ENCODE measurements at places on chromosomes 6 and 20.

- H3K4me1 ChIP-seq, result peaks cover 22% of the 10 kb centered on the region
- H3K27me3 ChIP-seq, result peaks cover 8% of the 10 kb centered on the region
- DNase-seq, result peak; percentile 18
- H3K36me3 ChIP-seq, result no peaks in the 10 kb centered on the region
- peak overlapping the region; percentile 17 for H3K27ac ChIP-seq
These were observed 242.9 kb downstream of the CDC5L start for GRCh38 chr6:44630125-44631028.

DNA sequence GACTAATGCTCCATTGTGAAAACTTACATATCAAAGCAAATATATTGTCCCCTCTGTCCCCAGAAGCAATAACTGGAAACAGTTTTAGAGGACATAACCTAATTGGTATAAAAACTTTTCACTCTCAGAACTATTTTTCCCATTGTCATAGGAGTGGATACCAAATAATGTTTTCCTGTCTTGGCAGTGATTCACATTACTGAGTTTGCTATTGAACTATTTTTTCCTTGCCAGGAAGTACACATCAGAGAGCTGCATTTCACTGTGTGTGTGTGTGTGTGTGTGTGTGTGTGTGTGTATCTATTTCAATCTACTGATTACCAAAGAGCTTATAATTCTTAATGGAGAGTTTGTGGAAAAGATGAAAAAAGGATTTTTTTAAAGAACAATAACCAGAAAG is 45.4 kb downstream of the AKAP12 start:
- no peak overlapping the region for H3K4me3 ChIP-seq
- H3K27ac ChIP-seq, result no peak overlapping the region
- DNase-seq, result no peak
- H3K27me3 ChIP-seq, result peaks cover 63% of the 10 kb centered on the region
- H3K36me3 ChIP-seq, result no peaks in the 10 kb centered on the region
- H3K4me1 ChIP-seq, result peaks cover 7% of the 10 kb centered on the region

DNA sequence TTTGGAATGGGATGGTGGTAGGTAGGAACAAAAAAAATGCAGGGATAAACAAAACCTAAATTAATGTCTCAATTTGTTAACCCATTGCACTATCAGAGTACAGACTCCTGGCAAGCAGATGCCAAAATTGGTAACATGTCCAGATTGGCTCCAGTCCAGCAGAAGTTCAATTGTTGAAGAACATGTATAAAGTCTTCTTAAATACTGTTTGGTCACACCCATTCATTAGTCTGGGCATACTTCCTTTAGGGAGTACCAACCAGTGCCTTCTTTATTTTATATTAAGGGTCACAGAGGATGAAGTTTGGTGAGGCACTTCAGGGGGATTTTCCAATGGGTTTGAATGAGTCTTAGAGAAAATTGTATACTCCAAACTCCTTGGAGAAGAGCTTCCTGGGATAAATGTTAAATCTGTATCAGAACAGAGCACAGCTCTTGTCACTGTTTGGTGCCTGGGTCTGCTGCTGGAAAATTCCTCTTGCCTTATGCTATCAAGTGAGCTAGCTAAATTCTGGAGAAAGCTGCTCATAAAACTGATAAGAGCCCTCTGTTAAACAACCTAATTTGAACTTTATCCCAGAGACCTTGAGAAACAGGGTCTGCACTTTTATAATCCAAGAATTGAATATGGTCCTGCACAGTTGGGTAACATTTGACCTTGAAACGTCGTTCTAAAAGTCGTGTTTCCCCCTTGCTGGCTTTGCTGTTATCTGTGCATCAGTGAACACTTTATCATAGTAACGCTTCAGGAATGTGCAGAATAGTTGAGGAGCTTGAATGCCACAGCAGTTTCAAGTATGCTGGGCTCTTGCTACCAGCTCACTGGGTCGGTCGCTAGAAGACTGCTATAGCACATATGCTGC is 334.1 kb upstream of the CITED2 start:
- peak overlapping the region; percentile 31 for H3K27ac ChIP-seq
- DNase-seq, result no peak
- H3K4me3 ChIP-seq, result no peak overlapping the region
- no peaks in the 10 kb centered on the region for H3K36me3 ChIP-seq

GRCh38 chr6:8588176-8588575 is 152.8 kb upstream of the SLC35B3 start:
- DNase-seq, result no peak
- no peaks in the 10 kb centered on the region for H3K36me3 ChIP-seq
- H3K4me1 ChIP-seq, result no peaks in the 10 kb centered on the region
- H3K27me3 ChIP-seq, result no peaks in the 10 kb centered on the region
- H3K27ac ChIP-seq, result no peak overlapping the region

- H3K36me3 ChIP-seq, result peaks cover 2% of the 10 kb centered on the region
- peaks cover 3% of the 10 kb centered on the region for H3K4me1 ChIP-seq
- H3K4me3 ChIP-seq, result no peak overlapping the region
- DNase-seq, result no peak
These were observed 60.6 kb upstream of the RIPOR2 start for GRCh38 chr6:24996269-24996836.

DNA sequence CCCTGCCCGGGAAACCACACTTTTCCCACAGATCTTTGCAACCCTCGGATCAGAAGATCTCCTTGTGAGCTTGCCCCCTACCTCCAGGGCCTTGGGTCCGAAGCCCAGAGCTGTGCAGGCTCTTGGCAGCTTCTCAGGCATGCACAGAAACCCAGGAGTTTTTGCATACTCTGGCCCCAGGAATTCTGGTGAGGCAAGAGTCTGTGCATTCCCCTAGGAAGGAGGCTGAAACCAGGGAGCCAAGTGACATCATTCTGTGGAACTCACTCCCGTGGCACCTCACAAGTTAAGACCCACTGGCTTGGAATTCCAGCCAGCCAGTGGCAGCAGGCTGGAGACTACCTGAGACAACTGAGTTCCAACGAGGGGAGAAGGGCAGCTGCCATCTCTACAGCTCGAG is 100.1 kb downstream of the TNFRSF21 start:
- no peak overlapping the region for H3K4me3 ChIP-seq
- H3K4me1 ChIP-seq, result peaks cover 2% of the 10 kb centered on the region
- H3K27me3 ChIP-seq, result peaks cover 4% of the 10 kb centered on the region
- no peak overlapping the region for H3K27ac ChIP-seq
- peaks cover 2% of the 10 kb centered on the region for H3K36me3 ChIP-seq
- no peak for DNase-seq

DNA sequence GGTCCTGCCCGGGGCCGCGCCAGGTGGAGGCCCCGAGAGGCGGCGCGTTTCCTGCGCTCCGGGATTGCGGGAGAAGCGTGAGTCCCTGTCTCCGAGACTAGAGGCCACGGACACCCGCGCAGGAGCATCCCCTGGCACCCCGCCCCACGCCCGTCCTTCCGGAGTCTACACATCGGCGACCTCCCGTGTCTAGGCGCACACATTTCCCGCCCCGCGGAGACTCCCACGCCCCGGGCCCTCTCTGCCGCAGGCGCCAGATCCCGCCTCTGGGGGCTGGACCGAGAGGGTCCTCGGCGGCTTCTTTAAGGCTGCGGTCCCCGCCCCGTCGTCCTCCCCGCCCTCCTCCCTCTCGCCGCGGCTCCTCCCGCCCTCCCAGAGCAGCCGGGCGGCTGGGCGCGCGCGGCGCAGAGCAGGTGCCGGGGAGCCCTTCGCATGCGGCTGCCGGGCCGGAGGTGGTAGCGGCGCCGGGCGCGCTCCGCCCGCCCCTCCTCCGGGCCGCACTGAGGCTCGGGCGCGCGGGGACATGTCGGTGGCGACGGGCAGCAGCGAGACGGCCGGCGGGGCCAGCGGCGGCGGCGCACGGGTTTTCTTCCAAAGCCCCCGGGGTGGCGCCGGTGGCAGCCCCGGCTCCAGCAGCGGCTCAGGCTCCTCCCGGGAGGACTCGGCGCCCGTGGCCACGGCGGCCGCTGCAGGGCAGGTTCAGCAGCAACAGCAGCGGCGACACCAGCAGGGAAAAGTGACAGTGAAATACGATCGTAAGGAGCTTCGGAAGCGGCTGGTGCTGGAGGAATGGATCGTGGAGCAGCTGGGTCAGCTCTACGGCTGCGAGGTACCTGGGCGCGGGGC is at the start of gene PPP1R14C:
Gene PPP1R14C, plus strand, starts transcription at position 375 of the 846 bp plus-strand sequence. Its CDS starts 149 bp downstream, at position 524.
- peak within 1 kb of the TSS; percentile 67 for H3K4me3 ChIP-seq
- peak; percentile 29 for DNase-seq
- H3K36me3 ChIP-seq, result no peaks in the 10 kb centered on the region
- H3K27me3 ChIP-seq, result peaks cover 86% of the 10 kb centered on the region
- no peak within 1 kb of the TSS for H3K27ac ChIP-seq
- peaks cover 7% of the 10 kb centered on the region for H3K4me1 ChIP-seq

DNA sequence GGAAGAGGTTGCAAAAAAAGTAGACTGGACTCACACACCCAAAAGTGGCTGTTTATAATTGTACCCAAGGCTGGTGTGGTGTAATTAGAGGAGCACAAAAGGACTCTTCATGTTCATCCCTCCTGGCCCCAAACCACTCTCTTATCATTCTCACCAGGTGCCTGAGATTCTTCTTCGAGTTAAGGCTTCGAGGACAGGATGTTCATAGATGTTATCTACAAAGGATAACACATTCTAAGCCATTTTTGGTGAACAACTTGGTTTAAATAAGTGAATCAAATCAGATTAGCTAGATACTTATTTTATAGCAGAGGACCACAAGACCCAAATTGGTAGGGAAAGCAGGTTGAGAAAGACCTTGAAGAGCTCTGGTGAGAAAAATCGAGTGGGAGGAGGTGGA is 73.1 kb upstream of the SUPT3H start:
- H3K4me3 ChIP-seq, result no peak overlapping the region
- no peaks in the 10 kb centered on the region for H3K36me3 ChIP-seq
- DNase-seq, result no peak

- no peaks in the 10 kb centered on the region for H3K27me3 ChIP-seq
- DNase-seq, result no peak
- H3K27ac ChIP-seq, result no peak overlapping the region
- H3K36me3 ChIP-seq, result no peaks in the 10 kb centered on the region
- peaks cover 2% of the 10 kb centered on the region for H3K4me1 ChIP-seq
These were observed 228.7 kb downstream of the BCKDHB start for GRCh38 chr6:80335121-80335531.

- H3K4me1 ChIP-seq, result no peaks in the 10 kb centered on the region
- H3K27me3 ChIP-seq, result peaks cover 70% of the 10 kb centered on the region
- no peaks in the 10 kb centered on the region for H3K36me3 ChIP-seq
- DNase-seq, result no peak
- peak overlapping the region; percentile 0 for H3K27ac ChIP-seq
These were observed 258.1 kb downstream of the LRFN2 start for GRCh38 chr6:40328986-40329545.

- no peaks in the 10 kb centered on the region for H3K4me1 ChIP-seq
- DNase-seq, result no peak
- H3K4me3 ChIP-seq, result no peak overlapping the region
- no peaks in the 10 kb centered on the region for H3K36me3 ChIP-seq
- peaks cover 9% of the 10 kb centered on the region for H3K27me3 ChIP-seq
These were observed 338.2 kb upstream of the PRDM1 start for GRCh38 chr6:105747823-105748405.

DNA sequence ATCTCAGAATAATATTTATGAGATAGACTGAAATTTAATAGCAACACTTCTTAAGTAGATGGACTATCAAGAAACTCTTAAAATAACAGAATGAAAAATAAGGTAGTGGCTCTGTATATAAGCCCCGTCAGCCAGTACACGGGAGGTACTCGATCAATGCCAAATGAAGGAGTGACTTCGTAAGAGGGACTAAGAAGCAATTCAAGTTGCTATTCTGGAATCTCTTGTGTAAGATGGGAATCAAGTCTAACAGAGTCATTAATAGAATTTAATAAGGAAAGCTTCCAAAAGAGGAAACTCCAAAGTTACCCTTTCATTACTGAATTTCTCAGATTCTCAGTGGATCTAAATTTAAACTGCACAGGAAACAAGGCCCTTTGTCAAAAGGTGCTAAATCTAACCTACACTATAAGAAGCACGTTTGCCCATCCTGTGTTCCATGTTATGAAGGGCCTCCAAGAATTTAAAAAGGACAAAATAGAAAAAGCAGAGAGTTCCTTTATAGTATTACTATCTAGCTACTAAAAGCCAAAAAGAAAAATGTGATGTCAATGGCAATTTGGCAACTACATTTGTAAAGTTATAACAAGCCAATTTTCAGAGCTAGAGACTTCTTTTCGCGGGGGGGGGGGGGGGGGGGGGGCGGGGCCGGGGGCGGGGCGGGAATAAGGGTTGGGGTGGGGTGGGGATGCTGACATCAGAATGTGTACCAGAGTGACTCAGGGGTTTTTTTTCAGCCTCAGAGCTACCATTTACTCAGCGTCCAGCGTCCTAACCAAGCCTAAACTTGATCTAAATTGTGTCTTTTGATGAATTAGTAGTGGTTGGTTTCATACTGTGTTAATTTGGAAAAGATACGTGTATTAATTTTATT is 200.6 kb downstream of the GMPR start:
- no peak overlapping the region for H3K27ac ChIP-seq
- H3K36me3 ChIP-seq, result peaks cover 4% of the 10 kb centered on the region
- DNase-seq, result no peak
- no peak overlapping the region for H3K4me3 ChIP-seq
- H3K4me1 ChIP-seq, result no peaks in the 10 kb centered on the region

GRCh38 chr6:2748183-2748582 is 2.5 kb downstream of the MYLK4 start:
- no peaks in the 10 kb centered on the region for H3K36me3 ChIP-seq
- H3K27ac ChIP-seq, result no peak overlapping the region
- H3K4me1 ChIP-seq, result peaks cover 10% of the 10 kb centered on the region
- peaks cover 17% of the 10 kb centered on the region for H3K27me3 ChIP-seq
- H3K4me3 ChIP-seq, result no peak overlapping the region
- DNase-seq, result no peak

- no peak overlapping the region for H3K27ac ChIP-seq
- peaks cover 9% of the 10 kb centered on the region for H3K4me1 ChIP-seq
- H3K4me3 ChIP-seq, result no peak overlapping the region
- no peaks in the 10 kb centered on the region for H3K27me3 ChIP-seq
- no peaks in the 10 kb centered on the region for H3K36me3 ChIP-seq
These were observed 60.9 kb downstream of the PLCB4 start for GRCh38 chr20:9129756-9130155.

GRCh38 chr6:1322156-1322555 is 10.3 kb downstream of the FOXQ1 start:
- DNase-seq, result no peak
- no peak overlapping the region for H3K4me3 ChIP-seq
- no peak overlapping the region for H3K27ac ChIP-seq
- H3K36me3 ChIP-seq, result peaks cover 3% of the 10 kb centered on the region
- peaks cover 15% of the 10 kb centered on the region for H3K4me1 ChIP-seq

DNA sequence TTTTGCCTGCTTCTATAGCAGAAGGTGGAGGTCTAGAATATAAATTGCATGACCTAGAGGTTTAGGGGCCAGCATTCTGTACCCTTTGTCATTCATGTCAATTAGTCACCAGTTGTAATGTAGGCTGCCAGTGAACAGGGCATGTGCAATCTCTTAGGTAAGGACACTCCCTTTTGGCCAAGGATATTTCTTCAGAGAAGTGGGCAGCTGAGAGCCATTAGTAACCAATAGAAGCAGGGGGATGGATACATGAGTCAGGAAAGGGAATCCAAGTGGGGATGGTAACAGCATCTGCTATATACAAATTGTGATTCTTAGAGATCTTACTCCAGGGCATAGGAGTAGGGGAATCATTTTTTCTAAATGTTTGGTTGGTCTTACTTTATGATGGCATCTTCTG is 494.2 kb upstream of the JAG1 start:
- no peaks in the 10 kb centered on the region for H3K27me3 ChIP-seq
- H3K36me3 ChIP-seq, result no peaks in the 10 kb centered on the region
- H3K4me3 ChIP-seq, result no peak overlapping the region
- H3K4me1 ChIP-seq, result no peaks in the 10 kb centered on the region
- no peak for DNase-seq

GRCh38 chr6:37727996-37728395 is 30.3 kb upstream of the MDGA1 start:
- DNase-seq, result no peak
- no peaks in the 10 kb centered on the region for H3K36me3 ChIP-seq
- H3K4me3 ChIP-seq, result no peak overlapping the region
